Brain (organoid and tissue), 16 donors: ENCODE measurements at places on chromosomes 12 and 14.

GRCh38 chr12:46523446-46523845, 150.9 kb upstream of the SLC38A2 start:
- no peak for DNase-seq

DNA sequence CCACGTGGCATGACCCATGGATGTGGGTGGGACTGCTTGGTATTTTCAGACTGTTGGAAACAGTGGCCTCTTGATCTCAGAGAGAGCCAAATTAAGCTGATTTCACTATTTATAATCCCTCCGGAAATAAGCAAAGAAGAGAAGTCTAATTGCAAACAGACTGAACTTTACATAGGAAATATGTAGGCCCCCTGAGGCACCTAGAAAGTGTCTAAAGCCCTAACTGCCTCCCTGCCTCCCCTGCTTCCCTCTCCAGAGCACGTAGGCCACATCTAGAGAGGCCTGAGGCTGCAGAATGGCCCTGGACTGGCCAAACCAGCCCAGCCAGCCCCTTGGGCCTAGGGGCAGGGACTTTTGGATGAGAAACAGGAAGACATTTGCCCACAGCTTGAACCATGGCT, 123.8 kb downstream of the ZFP36L1 start:
- no peak for DNase-seq

- no peak for DNase-seq
Observed at GRCh38 chr12:19834592-19834991, 395.3 kb downstream of the AEBP2 start.

DNA sequence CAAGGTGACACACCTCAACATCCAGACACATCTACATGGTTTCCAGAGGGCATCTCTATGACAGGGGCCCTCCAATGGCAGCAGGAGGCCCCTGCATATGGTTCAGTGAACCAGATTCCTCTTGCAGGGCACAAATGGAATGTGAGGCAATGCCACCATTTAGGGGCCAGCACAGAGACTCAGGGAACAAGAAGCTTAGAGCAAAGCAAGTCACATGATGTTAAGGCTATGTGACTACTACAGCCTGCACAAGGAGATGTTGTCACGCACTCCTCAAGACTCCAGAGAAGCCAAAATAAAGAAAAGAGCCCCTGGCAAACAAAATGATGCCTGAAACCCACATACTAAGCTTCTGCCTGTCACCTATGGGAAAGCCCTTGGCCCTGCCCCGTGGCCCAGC, 95.2 kb downstream of the RBM19 start:
- no peak for DNase-seq

GRCh38 chr12:91211866-91212265, 29.2 kb upstream of the DCN start:
- no peak for DNase-seq

DNA sequence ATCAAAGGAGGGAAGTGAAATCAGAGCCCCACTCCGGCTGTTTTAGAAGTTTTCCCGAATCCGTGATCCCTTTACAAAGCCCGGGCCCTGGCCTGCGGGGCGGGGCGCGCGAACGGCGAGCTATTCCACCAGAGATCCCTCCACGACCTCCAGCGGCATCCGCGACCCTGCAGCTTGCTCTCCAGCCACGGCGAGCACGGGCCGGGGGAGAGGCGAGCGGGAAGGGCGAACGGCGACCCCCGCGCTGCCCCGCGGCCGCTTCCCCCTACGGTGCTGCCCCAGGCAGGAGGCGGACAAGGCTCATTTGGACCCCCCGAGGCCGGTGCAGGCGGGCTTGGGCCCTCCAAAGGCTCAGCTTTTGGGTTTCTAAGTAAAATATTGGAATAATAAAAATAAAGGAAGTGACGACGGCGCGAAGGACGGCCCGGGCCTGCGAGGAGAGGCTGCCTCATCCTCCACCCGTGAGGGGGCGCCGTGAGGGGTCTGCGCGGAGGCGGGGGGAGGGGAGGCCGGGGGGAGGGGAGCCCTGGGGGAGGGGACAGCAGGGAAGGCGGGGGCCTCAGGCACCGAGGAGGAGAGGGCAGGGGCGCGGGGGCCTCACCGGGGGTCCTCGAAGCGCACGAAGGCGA, 613 bp downstream of the SRSF9 start:
- DNase-seq: peak; percentile 71

DNA sequence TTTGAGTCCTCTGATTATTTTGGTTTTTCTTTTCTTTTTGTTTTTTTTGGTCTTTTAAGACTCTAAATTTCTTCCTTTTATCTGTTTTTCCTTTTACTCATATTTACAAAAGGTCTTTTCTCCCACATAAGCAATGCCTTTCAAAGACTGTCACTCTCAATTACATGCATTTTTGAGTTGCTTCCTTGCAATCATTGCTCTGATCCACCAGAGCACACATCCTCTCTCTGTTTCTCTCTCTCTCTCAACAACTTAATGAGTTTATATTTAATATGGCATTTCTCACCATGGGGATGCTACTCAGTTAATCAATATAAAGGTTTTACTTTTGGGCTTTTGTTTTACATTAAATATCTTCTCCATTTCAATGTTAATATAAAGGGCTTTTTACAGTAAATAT, 62.7 kb upstream of the OR10AD1 start:
- DNase-seq: peak; percentile 0

- no peak for DNase-seq
Observed at GRCh38 chr12:132986885-132987225, 688 bp downstream of the ZNF26 start.

DNA sequence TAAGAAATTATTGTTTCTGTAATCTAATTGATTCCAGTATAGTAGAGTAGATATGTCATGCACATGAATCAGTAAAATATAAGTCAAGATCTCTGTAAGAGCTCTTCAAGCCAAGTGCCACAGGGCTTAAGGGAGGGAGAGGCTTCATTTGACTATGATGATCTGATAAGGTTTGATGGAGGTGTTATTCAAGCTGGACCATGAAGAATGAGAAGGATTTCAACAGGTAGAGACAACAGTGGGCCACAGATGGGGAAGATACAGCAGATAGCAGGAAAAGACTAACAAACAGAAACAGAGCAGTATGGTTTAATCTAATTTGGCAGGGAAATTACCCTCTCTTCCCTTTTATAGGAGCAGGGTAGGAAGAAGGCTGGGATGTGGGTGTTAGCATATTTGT, 40.6 kb upstream of the FKBP4 start:
- DNase-seq: no peak

- no peak for DNase-seq
Observed at GRCh38 chr12:1805441-1806081, 14.8 kb upstream of the LRTM2 start.

DNA sequence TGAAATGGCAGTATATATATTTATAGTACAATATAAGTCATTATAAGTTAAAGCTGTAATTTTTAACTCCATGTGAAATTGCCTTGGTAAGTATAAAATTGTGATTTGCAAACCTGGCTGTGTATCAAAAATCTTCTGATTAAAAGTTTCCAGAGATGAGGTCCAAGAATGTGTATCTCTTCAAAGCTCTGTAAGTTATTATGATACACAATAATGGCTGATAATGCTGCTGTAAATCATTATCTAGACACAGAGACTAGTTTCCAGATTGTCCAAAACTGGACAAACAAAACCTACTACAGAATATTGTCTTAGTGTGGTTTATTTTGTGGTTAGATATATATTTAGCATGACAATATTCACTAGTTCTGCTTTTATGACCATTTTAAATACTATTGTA, 514.8 kb downstream of the SLC6A15 start:
- DNase-seq: no peak

DNA sequence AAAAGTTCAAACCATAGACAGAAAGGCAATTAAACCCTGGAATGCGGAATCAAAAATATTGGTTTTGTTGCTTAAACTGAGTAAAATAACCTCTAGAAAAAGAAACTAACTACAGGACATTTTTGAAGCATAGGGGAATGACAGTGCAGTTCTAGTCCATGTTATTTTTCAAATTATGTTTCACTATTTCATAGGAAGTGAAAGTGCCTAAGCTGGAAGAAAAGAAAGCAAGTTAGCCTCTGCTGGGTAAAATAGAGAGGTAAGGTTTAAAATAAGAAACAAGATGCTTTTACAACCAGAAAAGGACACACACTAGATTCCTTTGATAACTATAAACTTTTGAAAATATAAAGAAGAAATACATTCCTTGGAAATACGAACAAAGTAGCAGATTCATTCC, 1.1 kb downstream of the CLECL1 start:
- DNase-seq: no peak

DNA sequence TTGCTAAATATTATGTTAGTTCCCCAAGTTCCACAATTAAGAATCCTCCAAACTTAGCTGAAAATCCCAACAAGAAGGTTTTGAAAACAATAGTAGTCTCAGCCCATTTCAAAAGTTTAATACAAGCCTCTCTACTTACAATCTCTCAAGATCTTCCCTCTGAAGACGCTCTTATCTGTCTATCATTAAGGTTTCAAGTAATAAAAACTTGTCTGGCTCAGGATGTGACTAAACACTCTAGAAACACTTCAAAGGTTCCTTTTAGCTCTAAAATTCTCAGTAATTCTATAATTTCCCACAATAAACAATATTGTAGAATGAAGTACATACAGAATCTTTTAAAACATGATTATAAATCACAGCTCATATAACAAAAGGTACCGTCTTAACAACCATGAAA, 16.3 kb downstream of the YAF2 start:
- no peak for DNase-seq

DNA sequence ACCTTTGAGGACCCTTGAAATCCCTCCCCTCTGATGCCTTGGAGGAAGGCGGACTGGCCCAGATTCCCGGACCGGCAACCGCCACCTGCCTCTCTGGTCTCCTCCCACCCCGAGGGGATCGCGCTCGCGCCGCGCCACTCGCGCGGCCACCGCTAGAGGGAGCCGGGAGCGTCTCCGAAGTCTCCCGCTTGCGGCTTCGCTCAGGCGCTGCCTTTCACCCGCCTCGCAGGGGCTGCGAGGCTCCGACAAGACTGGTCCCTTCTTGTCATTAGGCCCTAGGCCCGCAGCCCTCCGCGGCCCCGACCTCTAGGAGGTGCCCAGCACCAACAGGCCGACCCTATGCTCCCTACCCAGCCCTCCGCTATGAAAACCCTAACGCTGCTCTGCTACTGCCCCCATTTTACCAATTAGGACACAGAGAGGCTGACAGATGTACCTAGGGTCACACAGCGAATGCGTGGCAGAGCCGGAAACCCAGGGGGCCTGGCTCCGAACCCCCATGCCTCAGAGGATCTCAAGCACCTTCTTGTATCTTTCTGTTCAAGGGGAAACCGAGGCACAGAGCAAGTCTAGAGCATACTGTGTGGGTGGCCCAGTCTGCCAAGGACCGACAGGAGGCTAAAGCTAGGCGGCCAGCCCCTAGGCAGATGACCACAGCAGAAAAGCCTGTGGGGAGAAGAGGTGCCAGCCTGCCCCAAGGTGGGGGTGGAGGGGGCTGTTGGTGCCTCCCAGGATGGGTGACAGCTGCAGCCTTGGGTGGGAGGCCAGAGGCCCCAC, 21.4 kb upstream of the VSX2 start:
- DNase-seq: peak; percentile 84

DNA sequence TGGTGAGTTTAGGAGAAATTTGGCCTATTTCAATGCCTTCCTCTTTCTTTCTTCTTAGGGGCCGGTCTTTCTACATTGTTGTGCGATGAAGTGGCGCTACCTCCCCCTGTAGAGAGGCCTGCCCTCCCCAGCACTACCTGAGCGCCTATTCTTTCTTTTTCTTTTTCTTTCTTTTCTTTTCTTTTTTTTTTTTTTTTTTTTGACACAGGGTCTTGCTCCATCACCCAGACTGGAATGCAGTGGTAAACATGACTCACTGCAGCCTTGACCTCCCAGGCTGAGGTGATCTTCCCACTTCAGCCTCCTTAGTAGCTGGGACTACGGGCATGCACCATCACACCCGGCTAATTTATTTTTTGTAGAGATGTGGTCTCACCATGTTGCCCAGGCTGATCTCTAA, 136.1 kb upstream of the MAX start:
- DNase-seq: no peak

DNA sequence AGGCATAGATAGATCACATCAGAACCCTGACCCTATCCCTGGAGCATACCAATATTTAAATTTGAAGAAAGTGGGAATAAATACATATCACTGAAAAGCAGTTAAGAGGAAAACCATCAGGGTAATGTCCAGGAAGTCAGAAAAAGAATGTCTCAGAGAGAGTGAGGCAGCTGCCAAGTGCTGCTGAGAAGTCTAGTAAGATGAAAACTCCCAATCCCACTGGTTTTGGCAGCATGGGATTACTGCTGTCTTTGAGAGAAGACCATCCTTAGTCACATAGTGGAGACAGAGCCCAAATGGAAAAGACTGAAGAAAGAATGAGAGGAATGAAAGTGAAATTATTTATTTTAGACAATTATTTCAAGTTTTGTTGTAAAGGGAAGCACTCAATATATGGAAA, 11.5 kb upstream of the TSPAN8 start:
- no peak for DNase-seq

GRCh38 chr12:115332945-115333344, 649.0 kb upstream of the TBX3 start:
- no peak for DNase-seq

GRCh38 chr12:116577154-116577561, 18.0 kb downstream of the MAP1LC3B2 start:
- DNase-seq: no peak

DNA sequence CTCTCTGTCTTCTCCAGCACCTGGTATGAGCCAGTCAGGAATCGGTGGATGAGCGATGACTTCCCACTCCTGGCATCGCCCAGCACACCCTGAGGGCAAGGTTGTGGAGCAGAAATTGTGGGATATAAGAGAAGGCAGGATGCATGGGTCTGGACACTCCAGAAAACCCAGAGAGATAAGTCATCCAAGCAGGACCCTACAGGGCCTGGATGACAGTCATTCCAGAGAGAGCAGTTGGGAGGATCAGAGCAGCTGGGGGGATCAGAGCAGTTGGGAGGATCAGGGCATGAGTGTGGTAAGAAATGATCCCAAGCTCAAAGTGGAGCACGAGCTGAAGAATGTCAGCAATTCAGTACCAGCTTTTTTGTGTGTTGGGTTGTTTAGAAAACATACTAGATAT, 4.0 kb downstream of the AGAP2 start:
- DNase-seq: no peak

DNA sequence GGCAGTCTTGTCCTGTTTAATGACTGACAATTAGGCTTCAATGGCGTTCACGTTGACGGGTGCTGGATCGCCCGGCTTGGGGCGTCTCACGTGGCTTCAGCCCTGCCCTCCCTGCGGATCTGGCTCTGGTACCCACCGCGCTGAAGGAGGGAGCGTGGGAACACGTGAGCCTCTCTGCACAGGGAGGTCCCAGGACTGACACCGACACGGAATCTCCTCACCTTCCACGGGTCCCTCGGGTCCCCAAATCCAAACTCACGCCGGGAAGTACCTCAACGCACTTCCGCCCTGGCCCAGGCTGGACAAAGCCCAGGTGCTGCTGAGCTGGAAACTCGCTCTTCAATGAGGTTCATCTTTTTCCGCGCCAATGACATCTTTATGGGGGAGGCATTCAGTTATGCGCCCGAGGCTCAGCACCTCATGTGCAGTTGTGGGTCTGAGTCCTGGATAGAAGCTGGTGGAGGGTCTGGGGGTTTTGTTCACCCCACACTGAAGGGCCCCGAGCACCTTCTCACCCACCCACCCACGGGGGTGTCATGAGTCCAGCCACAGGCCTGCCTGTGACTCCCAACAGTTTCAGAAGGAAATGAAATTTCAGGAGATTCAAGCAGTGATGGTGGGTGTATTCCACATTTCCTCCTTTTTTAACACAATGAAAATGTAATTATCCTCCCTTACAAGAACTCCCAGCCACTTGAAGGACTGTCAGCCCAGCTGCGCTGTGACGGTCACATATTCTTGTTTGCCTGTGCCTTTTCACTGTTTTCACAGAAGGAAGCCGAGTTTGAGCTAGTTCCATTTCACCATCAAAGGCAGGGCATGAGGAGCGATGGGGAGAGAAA, 251.7 kb upstream of the SFSWAP start:
- peak; percentile 63 for DNase-seq
